ENCODE measurements at places on chromosomes 13 and 19.

DNA sequence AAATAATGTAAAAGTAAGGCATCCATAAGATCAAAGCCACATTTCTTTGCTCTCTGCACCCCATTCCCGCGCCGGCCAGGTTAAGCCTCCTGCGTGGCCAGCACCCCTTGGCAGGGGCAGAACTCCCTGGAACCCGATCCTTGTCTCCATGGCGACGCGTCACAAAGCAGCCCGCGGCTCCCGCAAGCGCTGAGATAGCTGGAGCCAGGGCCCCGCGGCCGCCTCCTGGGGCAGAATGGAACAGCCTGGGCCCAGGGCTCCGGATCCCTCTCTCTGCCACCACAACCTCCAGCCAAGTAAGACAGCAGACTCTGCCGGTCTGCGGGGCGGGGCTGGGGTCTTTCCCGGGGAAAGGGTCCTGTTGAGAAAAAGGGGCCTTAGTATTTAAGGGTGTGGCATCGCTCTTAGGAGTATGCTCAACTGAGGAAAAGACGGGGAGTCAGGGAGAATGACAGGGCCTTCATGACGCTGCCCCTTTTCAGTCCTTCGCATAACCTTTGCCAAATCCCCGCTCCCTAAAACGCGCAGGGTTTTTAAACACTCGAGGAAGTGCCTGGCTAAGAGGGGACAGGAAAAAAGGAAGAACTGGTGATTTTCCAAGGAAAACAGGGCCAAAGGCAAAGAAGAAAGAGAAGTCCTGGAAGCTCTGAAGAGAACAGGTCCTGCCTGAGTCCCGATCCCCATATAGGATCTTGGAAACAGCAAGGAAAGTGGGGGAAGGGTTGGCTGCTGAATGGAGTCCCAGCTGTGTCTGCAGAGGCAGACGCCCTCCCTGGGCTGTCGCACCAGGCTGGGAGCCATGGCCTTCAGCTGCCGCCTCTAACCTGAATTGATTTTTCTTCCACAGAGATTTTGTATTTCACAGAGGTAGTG, at the start of gene TEX26:
TEX26 (plus strand) TSS at position 176 of the 873 bp plus-strand sequence; CDS start at position 236, 60 bp downstream.
- no peak for DNase-seq

GRCh38 chr19:3285647-3286176, 61.3 kb downstream of the CELF5 start:
- DNase-seq: no peak

- DNase-seq: no peak
Observed at GRCh38 chr13:84191139-84191538, 308.9 kb upstream of the SLITRK1 start.

DNA sequence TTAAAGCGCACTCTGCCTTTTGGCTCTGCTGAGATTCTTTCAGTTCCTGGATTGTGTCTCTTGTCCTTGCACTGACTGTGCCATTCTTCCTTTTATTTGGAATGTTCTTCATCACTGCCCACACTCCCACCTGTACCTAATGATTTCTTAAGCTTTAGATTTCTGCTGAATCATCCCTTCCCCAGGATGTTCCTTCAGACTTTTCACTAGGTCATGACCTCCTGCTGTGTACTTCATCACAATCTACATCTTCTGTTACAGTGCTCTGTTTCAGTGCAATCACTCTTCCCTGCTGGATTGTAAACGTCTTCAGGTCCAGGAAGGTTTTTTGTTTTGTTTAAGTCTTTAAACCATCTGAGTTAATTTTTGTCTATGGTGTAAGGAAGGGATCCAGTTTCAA, 281.0 kb downstream of the ATP8A2 start:
- no peak for DNase-seq

- no peak for DNase-seq
Observed at GRCh38 chr13:22235285-22235949, 564.5 kb downstream of the FGF9 start.

- no peak for DNase-seq
Observed at GRCh38 chr13:109728791-109729731, 57.3 kb downstream of the IRS2 start.

DNA sequence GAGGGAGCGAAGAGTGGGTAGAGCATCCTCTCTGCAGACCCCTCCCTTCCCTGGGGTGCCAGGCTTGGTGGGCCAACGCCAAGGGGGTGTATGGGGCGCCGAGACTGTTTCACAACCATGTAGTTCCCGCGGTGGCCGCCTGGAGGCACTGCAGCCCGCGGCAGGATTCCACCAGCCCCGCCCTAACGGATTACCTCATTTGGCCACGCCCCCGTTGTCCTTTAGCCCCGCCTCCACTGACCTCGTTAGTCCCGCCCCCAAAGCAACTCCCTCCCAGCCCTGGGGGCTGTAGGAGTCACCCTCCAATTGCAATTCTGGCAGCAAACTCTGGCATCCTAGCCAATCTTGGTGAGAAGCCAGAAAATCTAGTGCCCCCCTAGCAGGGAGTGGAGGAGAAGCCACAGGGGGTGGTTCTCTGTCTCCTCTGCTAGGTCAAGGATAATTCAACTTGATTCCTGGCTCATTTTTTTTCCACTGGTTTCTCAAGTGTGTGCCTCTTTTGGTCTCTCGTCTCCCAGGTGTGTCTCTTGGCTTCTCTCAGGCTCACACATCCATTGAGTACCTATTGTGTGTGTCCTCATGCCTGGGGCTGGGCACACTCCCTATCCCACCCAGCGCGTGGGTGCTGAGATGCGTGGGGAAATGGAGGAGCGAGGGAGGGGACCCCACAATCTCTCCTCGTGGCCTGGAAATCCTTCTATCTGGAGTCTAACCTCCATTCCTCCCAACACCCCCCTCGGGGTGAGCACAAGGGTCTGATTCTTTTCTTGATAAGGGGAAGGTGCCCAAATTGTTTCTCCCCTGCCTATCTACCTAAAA, 2.0 kb downstream of the OLFM2 start:
- DNase-seq: peak; percentile 80

- DNase-seq: no peak
Observed at GRCh38 chr19:30883071-30883470, 466.2 kb downstream of the TSHZ3 start.

DNA sequence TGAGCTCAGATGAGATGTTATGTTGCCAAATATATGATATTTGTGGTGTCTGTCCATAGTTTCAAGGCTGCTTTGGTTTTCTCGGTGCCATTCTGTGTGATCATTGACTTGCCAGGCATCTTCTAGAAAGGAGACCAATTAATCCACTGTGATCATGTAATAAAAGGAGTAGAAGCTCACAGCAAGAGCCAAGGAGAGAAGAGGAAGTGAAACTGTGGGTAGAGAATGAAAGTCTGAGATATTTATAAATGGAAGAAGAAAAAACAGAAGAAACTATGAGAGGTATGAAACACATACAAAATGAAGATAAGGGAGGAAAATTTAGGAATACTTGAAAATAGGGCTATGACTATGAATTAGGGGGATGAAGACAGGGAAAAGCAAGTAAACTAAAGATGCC, 11.1 kb upstream of the ZNF613 start:
- no peak for DNase-seq

Data from WERI-Rb-1 (cell line).